Activated T-helper 1 cell treated with anti-CD3 and anti-CD28 coated beads, Interleukin-2, amount 50 U/mL, for 16 hours (primary cell): ENCODE measurements at places on chromosomes 7 and 10.
A peak's percentile ranks its signal among the peaks of the same experiment; 100 is the strongest.

DNA sequence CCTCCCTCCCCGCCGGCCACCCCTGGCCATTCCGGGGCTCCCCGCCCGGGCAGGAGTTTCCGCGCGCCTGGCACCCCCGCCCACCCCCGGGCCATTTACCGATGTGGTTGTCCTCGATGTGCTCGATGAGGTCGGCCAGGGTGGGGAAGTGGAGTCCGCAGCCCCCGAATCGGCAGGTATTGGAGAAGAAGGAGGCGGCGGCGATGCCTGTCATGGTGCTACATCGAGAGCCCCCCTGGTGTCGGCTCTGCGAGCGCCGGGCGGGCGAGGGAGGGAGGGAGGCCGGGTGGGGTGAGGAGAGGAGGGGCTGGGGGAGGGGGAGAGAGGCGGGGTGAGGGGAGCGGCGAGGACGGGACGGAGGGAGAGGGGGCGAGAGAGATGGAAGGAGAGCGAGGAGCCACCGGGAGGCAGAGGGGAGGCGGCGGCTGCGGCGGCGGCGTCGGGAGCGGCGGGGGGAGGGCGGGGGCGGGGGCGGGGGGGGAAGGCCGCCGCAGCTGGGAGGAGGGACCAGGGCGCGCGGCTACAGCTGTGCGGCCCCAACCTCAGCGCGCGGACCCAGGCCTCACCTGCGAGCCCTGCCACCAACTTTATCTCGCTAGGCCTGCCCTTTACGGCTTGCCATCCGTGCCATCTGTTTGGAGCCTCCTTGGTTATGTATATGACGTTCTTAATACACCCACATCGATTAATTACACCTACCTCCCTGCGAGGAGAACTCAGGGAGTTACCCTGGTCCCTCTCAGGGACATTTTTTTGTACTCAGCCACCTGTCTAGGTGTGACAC lies at the start of gene JAZF1:
Gene JAZF1 (minus strand): TSS at position 432 of the 784 bp plus-strand sequence.
- peak; percentile 34 for DNase-seq

DNA sequence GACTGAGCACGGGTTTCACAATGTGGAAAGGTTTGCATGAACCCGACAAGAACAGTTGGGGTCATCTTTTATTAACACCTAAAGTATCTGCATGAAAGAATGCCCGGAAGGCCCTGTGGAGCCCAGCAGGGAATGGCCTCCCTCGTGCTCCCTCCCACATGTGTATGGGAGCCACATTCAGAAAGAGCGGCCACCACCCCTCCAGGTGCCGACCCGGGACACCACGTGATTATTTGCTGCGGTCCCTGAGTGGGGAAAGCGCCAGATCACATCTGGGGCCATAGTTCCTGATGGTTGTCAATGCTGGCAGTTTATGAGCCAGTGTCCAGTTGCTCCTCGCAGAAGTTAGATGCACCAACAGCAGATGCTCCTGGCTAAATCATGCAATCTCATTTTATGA lies 571.4 kb downstream of the TCERG1L start:
- no peak for DNase-seq

DNA sequence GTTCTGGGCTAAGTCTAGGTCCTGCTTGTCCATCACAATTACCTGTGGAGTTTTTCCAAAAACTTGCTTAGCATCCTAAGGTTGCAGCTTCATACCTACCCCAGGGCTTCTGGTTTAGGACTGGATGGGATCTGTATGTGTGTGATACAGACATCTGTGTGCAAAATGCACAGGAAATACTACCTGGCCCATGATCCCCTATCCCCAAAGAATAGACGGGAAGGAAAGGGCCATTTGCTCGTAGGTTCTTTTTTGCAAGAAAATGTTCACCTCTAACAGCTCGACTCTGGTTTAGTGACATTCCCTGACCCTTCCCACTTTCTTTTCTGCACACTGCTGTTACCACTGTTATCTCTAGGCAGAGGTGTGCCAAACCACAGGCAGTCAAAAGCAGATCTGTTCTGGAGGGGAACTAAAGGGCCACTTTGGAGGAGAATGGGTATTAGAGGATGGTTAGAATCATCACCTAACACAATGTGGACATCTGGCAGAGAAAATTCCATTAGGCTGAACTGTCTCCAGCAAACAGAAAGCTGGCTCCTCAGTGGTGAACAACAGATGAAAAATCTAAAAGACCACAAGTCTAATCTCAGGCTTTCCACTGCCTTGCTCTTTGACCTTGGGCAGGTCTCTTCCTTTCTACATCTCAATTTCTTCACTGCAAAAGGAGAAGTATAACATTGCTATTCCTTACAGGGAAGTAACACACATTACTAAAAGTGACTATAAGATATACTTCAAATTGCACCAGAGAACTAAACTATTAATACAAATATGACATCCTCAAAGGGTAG lies 107.4 kb downstream of the UBE2H start:
- DNase-seq = no peak

- DNase-seq = no peak
Observed at GRCh38 chr7:67359900-67360299, 363.3 kb downstream of the TYW1 start.

DNA sequence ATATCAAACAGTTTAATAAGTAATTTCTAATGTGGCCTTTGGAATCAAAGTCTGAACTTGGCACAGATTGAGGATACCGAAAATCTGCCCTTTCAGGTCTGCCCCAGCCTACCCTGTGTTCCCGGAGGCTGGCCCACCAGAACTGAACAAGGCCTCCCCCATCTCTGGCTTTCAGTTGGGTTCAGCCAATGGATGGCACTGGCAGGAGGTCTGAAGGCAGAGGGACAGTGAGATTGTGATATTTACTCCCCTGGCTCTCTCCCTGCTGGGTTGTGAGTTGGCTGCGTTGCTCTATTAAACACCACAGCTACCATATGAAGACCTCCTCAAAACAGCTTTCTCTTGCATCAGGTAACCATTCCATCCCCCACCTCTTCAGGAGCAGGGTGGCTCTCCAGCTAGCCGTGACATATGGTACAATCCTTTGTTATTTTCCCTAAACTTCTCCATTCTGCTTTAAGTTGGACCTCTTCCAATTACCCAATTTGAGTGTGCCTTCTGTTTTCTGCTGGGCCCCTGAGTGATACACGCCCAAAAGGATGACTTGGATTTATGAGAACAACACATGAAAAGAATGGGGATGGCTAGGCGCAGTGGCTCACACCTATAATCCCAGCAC lies 28.1 kb downstream of the DNMBP start:
- no peak for DNase-seq

DNA sequence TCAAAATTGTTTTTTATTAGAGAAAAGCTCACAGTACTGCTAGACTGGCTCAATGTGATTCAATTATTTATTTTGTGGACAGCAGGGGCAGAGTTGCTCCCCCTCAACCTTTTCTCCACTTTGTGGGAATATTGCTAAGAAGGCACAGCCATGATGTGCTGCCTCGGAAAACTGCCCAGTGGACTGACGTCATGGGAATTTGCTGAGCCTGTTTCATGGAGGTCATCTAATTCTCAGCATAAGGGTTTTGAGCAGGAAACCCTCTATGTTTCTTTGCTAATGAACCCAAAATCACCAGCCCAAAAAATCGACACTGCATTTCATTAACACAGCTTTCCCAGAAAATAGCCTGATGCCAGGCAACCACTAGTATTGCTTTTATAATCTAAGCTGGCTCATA lies 228.8 kb upstream of the FAM3C start:
- DNase-seq = no peak

DNA sequence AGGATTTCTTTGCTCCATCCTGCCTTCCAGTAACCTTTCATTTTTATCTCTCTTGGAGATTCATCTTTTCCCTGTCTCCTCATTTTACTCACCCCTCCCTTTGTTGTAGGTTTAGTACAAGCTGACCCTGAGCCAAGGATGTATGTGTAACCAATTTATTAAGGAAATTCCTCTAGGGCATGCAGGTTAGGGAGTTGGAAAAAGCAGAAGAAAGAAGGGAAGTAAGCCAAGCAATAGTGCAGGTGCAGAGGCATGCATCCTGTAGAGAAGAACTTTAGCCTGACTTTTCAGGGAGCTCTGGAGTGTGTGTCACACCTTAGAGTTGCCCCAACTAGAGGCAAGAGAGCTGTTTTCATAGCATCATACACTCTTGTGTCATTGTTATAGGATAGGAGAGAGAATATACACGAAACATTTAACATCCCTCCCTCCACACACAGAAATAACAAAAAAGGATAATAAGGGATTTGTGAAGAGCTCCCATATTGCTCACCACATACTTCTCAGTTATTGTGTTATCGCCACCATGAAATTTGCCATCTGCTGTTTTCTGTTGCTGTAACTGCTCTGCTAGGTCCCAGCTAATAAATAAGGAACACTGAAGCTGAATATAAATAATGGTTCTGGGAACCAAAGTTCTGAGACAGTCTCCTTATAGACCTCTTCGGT lies 21.8 kb upstream of the SEMA3C start:
- DNase-seq = no peak

DNA sequence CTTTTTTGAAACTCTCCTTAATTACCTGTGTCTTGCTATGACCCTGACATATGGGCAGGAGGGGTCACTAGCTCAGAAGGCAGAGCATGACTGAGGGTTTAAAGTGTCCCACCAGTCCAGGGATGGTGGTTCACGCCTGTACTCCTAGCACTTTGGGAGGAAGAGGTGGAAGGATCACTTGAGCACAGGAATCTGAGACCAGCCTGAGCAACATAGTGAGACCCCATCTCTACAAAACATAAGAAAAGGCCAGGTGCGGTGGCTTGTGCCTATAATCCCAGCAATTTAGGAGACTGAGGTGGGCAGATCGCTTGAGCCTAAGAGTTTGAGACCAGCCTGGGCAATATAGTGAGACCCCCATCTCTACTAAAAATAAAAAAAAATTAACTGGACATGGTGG lies 133.8 kb downstream of the TMEM178B start:
- DNase-seq = no peak

DNA sequence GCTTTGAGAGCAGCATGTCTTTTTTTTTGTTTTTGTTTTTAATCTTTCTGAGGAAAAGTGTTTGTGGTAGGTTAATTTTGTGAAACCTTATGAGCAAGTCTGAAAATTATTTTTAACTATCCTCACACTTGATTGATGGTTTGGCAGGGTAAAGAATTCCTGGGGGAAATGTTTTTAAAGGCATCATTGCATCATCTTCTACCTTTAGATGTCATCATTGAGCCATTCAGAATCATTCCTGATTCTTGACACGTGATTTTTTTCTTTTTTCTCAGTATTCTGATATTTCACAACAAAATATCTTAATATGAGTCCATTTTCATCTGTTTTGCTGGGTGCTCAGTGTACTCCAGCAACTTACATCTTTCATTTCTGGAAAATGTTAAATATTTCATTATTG lies 28.3 kb downstream of the PALS2 start:
- no peak for DNase-seq

DNA sequence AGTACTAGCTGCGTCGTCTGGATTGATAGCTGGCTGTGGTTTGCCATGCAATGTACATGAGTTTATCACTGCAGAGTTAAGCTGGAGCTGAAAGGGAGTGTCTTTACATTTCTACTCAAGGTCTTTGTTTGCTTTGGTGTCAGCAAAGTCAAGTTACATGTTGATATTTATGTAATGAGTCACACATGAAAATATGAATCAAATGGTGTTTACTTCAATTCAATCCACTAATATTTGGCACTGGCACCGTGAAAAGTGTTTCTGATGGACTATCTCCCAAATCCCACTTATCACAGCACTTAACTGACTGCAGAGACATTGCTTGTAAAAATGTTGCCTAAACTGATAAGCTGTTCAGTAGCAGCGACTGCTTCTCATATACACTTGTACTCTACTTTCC lies 395.9 kb downstream of the TFEC start:
- no peak for DNase-seq

DNA sequence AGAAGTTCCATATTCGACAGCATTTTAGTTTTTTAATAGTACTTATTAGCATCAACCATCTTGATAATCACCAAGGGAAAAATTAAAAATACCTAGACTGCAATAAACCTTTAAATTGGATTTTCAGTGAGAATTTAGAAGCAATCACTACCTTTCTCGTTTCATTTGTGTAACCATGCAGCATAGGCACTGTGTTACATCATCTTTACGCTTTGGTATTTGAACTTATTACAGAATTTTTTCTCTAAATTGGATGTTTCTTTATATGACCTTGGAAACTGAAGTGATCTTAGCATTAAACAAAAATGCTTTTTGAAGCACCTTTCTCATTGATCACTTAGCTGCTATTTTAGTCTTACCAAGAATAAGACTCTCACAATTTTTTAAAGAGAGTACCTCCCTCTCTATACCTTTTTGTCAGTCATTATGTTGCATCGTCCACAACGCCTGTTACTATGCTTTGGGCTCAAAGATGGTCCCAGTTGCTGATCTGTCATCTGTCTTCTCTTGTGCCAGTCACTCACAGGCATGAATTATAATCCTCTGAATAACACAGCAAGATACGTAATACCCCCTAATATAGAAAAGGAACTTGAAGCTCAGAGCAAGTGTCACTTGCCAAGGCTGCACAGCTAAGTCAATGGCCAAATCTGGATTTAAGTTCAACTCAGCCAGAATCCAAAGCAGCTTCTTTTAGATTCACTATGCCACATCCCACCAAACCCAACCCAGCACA lies 19.6 kb upstream of the ASCC1 start:
- DNase-seq = no peak

- DNase-seq = no peak
Observed at GRCh38 chr7:92437956-92438491, 9.3 kb upstream of the GATAD1 start.

GRCh38 chr10:77034240-77034639 lies 603.4 kb downstream of the KCNMA1 start:
- DNase-seq = no peak

DNA sequence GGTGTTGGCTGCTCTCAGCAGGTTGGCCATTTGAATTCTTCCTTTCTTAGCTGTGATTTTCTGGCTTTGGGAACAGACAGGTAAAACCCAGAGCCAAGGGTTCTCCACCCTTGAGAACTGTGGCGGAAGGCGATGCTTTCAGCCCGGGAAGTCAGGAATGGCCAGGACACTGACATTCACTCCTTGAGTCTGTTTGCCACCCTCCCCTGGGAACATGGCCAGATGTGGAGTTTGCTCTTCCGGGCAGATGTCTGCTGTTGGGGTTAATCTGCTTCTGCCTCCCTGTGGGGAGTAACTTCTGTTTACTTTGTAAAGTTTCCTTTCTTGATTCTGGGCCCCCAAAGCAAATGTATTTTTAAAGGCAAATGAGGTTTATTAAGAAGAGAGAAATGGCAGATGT lies 17.7 kb downstream of the GATA3 start:
- DNase-seq = no peak

GRCh38 chr10:85524001-85524666 lies 842.5 kb downstream of the GRID1 start:
- no peak for DNase-seq

DNA sequence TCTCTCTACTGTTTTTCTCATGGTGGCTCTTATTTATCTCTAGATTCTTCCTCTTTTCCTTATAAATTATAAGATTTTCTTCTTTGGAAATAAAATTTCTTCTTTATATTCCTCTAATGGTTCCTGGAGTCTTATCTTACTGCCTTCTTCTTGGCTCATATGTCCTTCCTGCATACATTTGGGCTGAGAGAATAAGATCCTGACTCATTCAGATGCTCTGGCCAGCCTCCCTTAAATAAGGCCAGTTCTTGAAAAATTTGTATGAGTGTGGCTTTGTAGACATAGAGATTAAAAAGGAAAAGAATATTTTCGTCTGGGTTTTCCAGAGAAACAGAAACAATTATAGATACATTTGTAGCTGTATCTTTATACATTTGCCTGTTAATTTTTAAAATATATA lies 411.3 kb downstream of the KIF20B start:
- no peak for DNase-seq

- no peak for DNase-seq
Observed at GRCh38 chr10:77417359-77417758, 220.2 kb downstream of the KCNMA1 start.

GRCh38 chr10:35533565-35533964 lies 71.6 kb upstream of the GJD4 start:
- no peak for DNase-seq

- no peak for DNase-seq
Observed at GRCh38 chr7:14147532-14147931, 158.1 kb upstream of the ETV1 start.
